Left cardiac atrium (tissue), 4 donors: ENCODE measurements at places on chromosomes 3 and 15.

DNA sequence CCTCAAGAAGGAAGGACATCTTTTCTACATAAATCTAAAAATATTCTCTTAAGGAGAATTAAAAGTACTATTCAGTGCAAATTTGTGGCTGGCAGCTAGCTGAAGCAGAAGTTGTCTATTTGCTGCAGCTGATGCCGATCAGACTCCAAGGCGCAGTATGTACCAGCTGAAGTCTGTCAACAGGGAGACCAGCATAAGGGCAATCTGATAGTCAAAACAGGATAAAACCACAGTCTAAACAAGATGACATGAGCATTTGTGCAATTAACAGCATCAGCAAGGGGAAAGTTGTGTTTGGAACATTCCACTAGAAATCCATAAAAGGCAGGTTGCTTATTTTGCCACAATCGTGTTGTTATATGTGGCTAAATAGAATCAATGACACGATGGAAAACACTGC, 198.2 kb upstream of the ROBO2 start:
- DNase-seq = no peak

DNA sequence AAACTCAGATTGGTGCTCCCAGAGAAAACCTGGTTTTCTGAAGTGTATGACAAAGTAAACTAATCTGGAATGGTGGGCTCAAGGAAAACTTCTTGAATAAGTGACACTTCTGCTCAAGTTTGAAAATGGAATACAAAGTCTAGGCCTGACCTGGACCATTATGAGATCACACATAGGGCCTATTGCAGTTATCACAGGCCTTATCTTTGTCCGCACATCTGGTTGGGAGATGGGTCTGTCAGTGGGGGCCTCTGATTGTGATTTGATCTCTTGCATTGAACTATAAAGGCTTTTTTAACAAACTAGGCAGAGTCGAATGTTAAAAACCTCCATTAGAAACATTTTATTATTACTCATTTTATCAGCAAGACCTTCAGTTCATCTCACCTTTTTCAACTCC, 405.6 kb downstream of the PTPRG start:
- DNase-seq = no peak

GRCh38 chr3:153396581-153396980, 234.6 kb downstream of the RAP2B start:
- DNase-seq = no peak

DNA sequence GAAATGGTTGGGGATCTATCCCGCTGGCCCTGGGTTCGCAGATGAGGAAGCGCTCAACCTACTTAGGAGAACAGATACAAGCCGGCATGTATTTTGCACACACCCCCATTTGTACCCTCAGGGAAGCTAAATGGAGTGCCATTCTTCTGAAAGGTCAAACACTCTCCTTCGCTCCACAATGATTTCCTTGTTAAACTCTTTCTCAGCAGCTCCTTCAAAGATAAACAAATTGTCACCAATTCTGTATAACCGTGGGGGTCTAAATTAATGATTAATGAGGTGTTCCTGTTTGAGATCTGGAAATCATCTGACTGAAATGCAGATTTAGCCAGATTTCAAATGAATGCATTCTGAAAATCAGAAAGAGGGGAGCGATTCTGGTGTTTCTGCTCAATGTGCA, 124.0 kb downstream of the MEGF11 start:
- DNase-seq = no peak

DNA sequence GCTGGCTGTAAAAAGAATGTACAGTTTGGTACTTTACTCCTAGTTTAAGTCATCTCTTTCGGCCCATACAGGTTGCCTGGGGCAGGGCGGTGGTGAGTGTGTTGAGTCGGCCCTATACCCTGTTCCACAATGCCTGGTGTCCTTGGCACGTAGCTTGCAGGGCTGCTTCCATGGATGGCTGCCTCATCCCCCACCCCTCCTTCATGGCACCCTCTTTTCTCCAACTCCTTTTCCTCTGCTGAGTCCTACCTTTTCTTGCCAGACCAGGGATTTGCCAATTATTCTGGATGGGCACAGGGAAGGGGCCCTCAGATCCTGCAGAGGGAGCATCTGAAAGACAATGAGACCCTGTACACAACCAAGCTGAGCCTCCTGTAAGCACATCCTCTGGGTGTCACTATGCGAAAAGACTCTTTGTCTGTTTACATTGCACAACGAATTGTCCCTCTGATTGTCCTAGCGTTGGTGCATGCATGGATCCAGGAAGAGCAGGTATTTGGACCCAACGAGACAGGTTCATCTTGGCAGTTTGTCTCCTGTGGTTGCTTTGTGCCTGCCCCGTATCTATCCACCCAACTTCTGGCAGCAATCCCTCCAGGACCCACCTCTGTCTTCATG, 73.6 kb upstream of the CGNL1 start:
- no peak for DNase-seq

- DNase-seq = no peak
Measured at GRCh38 chr3:117129516-117129915, 419.9 kb downstream of the TUSC7 start.

DNA sequence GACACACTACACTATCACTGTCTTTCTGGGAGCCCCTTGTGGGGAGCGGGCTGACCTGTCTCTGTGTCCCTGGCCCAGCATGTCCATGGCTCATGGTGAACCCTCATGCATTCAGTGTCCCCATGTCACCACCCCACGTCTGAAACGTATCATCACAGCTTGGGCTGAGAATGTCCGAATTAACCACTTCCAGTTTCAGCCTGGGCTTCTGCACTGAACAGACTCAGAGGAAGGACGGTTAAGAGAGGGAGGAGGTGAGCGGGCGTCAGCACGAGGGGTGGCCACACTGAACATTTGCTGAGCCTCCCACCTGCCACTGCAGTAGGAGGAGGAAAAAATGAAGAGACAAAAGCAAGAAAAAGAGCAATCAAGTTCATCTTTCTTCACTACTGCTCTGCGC, 30.5 kb downstream of the ATP2B2 start:
- DNase-seq = no peak

DNA sequence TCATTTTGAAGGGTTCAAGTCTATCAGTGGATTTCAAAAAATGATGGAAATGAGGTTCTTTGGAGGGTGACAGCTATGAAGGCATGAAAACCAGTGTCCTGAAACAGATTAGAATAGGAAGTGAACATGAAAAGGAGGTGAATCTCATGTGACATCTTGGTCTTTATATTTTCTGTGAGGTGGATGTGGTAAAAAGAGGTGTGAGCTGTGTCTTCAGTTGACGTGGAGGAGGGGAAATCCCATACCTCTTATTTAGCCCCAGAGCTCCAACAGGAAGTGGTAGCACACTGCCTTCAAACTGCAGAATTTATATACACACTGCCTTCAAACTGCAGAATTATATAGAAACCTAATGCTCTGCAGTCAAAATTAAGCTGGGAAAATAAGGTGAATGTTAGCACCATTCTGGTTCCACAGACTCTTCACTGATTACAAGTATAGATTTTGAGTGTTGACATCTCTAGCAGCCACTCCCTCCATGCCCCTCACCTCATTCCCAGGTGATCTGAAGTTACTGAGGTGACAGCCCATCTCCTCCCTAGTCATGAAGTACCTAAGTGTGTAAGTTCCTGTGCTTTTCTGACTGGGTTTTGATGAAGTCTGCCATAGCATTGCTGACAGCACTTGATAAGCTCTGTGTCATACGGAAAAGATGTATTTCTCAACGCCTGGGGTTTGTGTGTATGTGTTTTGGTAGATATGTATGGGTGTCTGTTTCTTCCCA, 2.7 kb downstream of the RAB8B start:
- DNase-seq = no peak

DNA sequence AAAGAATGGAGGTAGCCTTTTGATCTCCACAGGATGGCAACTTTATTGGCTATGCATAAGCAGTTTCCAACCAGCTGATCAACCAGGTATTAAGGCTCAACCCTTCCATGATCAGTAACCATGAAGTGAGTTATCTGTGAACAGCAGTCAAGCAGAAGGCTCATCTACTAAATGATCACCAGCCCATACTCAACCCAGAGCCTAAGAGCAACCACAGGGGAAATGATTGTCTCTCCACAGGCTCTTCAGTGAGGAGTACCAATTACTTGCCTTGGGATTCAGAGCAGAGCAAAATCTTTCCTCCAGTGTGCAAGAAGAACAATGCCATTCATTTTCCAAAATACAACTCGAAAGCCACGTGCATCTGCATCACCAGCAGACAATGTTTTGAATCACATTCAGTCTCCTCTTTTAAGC, 754.8 kb downstream of the ROBO1 start:
- DNase-seq = no peak

- peak; percentile 39 for DNase-seq
Measured at GRCh38 chr3:128382221-128382807, 84.4 kb downstream of the DNAJB8 start.

DNA sequence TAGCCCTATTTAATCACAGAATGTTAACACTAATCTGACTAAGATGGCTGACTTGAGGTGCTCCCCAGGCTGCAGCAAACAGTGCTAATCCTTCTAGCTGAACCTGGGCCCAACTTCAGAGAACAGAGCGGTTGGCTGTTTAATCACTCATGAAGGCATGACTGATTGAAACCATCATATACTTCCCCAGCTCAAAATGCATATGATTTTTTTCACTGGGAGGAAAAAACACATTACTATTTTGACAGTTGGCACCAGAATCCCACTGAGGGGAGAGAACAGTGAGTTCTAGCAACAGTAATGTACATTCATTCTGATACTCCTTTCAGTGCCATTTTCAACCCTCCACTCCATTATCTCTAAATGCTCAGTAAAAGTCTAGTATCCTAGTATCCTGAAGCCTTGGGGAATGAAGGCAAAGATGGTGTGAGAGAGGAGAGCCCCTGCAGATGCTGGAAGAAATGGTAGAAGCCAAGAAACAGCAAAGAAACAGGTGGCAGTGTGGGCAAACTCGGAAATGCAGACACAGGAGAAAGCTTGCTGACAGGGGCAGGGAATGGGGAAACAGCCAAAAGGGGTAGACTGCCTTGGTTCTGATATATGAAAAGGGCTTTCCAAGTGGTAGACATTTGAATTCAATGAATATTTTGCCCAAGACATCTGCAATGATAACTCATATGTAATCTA, 34.4 kb upstream of the CASR start:
- no peak for DNase-seq

- peak; percentile 22 for DNase-seq
Measured at GRCh38 chr15:99335508-99335907, 84.2 kb downstream of the LRRC28 start.

- peak; percentile 93 for DNase-seq
Measured at GRCh38 chr3:39150803-39151631, 2.4 kb downstream of the CSRNP1 start.
